Stimulated activated CD8-positive, alpha-beta memory T cell treated with anti-CD3 and anti-CD28 coated beads, Interleukin-15, amount 100 ng/mL, for 48 hours (primary cell): ENCODE measurements at places on chromosomes 12 and 14.

GRCh38 chr14:41830714-41831406, 224.2 kb downstream of the LRFN5 start:
- no peak for DNase-seq

GRCh38 chr12:16658699-16659098, 52.7 kb upstream of the LMO3 start:
- no peak for DNase-seq

- no peak for DNase-seq
Measured at GRCh38 chr12:91357381-91357780, 174.8 kb upstream of the DCN start.

- DNase-seq, result no peak
Measured at GRCh38 chr12:67074072-67074471, 195.1 kb upstream of the CAND1 start.

DNA sequence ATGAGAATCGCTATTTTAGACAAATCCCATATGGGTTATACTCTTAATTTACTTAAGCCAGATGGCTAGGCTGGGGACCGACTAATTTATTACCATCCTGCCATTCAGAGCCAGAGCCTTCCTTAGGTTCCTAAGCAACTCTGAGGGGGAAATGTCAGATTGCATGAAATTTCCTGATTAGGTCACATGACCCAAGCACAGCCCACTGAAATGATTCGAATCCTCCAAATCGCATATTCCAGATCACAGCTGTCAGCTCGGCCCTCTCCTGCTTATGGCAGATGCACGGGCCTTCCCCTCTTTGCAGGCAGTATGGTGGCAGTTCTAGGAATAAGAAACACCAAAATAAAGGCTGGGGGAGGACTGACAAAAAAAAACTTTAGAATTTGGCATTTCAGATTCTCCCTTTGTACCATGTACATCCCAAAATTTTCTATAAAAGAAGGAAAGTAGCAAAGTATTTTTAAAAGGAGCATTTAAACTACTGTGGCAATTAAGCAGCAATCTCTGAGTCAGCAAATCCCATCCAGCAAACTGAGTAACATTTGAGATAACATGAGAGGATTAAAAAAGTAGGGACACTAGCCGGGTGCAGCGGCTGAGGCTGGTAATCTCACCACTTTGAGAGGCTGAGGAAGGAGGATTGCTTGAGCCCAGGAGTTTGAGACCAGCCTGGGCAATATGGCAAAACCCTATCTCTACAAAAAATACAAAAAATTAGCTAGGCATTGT, 30.5 kb upstream of the NUDT4 start:
- DNase-seq, result no peak

DNA sequence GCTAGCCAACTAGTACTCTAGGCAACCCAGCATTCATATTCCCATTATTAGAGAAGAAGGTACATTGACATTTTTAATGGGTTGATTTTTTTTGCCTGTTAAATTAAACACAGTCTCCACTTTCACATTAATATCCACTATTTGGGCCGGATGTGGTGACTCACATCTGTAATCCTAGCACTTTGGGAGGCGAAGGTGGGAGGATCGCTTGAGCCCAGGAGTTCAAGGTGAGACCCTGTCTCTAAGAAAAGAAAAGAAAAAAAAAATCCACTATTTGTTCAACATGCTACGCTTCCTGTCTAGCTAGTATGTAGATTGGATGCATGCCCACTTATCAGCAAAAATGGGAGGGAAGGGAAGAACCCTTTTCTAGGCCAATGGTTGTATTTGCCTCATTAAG, 7.1 kb upstream of the CRADD start:
- DNase-seq, result no peak

DNA sequence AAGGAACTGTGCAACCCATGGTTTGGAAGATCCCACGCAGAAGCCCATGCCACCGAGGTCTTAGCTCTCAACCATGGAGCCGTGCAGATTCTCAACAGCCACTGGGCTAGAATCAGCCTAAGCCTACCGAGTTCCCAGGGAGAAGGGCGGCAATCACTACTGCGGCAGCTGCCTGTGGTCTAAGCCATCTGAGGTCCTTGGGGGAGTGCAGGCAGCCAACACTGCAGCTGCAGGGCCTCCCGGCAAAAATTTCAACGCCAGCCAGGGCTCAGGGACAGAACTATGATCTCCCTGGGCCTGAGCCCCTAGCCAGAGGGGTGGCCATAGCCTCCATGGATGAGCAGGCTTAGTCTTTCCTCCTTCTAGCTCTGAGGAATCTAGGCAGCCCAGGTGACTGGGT, 156.8 kb upstream of the CLEC14A start:
- no peak for DNase-seq
